ENCODE measurements at places on chromosomes 3 and 15. TPM values are rescaled to one million over a fixed set of nuclear protein-coding genes. Genes with fewer than 3 reads are reported as not detected.
A peak's percentile ranks its signal among the peaks of the same experiment; 100 is the strongest.

GRCh38 chr15:35547775-35548364 lies 1.9 kb upstream of the DPH6 start:
- no peak for DNase-seq

DNA sequence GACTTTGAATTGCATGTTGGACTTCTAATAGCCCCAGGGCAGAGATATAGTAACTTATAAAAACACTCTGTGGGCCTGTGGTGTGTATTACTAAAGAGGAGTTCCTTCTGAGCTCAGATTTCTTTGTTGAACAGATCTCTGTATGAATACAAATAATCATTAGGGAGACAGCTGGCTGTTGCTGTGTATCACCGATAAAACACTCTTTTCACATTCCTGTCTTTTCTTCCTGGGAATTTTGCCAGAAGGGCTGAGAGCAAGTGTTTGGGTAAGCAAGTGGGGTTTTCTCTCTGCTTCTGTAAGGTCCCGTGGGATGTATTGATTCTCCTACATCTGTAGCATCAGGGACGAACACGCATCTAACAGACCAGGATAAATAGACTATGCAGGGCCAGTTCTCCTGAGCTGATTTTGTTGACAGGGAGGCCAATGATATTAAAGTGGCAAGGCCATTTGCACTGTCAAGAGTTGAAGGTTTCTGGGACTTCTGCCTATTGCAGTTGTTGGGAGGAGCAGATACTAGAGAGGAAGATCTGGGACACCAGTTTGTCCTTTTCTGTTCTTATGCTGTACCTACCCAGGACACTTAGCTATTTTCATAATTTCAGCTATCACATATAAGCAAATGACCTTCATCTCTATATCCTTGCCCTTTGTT lies 225.9 kb upstream of the CD96 start:
- DNase-seq, result no peak

DNA sequence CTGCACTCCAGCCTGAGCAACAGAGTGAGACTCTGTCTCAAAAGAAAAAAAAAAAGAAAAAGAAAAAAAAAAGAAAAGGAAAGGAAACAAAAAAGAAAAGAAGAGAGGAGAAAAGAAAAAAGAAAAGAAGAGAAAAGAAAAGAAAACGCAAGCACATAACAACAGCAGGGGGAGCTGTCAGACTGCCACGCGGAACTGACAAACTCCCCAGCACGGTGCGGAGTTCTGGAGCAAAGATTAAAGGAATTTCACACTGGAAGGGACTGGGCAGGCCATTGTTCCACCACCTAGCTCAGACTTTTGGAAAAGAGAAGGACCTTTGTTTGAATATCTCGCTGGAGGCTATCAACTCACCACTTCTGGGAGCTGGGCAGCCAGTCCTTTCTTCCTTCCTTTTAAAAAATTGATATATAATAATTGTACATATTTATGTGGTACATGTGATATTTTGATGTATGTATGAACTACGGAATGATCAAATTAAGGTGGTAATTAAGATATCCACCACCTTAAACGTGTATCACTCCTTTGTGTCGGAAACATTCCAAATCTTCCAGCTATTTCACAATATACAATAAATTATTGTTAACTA lies 40.5 kb downstream of the DPPA2 start:
- DNase-seq, result no peak

DNA sequence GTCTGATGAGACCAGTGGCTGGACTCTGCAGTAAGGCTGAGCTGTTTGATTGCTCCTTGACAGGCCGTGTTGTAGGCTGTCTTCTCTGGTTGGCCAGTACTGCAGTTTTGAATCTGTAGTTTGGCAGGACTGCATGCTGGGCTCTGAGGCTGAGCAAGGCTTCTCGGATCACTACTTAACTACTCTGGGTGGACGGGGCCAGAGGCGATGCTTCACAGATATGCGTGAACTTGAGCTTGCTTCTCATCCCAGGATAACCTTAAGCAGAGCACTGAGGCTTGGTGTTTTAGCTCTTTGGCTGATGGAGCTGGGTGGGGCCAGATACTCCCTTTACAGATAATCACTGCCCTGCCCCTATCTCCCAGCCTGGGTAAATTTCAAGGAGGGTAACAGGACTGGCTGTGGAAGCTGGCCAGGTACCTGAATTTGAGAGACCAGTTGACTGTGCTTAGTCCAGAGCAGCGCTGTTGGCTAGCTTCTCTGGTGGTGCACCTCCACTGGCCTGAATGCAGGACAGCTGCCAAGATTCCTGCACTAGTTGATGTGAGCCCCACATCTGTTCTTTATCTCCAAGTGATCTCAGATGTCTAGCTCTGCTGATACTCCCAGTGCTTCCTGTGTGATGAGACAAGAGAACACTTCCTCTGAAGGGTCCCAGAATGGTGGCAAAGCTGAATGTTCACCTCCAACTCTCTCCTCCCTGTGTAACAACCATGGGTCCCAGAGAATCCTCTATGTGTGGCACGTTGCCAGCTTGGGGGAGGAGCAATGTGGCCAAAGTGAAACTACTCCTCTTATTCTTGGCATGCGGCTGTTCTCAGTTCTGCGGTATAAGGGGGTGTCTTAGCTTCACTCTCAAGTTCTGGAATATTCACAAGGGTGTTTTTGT lies 37.9 kb downstream of the RPL39L start:
- DNase-seq, result peak; percentile 78

GRCh38 chr3:14718539-14718938 lies 43.6 kb downstream of the C3orf20 start:
- no peak for DNase-seq

DNA sequence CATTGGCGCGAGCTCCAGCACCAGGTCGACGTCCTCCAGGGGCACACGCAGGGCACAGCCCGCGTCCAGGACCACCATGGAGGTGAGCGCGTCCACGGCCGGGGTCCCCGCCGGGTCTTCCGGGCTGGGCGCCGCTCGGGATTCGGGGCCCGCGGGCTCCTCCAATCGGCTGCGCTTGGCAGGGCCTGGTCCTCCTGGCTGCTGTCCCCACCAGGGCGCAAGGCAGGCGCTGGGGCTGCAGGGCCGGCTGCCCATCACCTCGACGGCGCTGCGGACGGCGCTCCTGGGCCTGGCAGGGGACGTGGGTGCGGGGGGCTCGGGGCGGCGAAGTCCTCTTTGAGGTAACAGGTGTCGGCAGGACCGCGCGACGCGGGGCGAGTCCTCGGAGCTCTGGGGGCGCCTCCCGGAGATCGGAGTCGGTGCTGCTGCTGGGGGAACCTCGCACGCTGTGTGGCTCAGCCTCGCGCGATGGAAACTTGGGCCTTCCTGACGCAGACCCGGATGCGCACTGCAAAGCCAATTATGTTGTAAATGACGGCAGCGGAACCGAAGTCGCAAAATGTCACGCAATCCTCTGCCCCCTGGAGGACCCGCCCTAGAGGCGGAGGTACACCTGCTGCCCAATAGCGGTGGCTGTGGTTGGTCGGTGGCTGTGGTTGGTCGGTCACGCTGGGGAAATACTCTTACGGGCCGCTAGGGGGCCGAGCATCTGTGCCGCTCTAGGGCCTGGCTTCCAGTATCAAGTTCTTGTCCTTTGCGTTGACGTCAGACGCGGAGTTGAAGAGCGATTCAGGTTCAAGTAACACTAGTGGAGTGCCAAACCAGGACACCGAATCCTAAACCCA lies at the start of gene PRR23C:
TSS of gene PRR23C (minus strand) at position 527 of the 845 bp plus-strand sequence. CDS start at position 255, 272 bp downstream.
- DNase-seq, result no peak

- no peak for DNase-seq
These were observed 48.1 kb upstream of the PLCL2 start for GRCh38 chr3:16836505-16837237.

- DNase-seq, result no peak
These were observed 6.3 kb downstream of the SH3BP5 start for GRCh38 chr3:15326037-15326436.

- no peak for DNase-seq
These were observed 529.2 kb downstream of the TUSC7 start for GRCh38 chr3:117238806-117239205.

DNA sequence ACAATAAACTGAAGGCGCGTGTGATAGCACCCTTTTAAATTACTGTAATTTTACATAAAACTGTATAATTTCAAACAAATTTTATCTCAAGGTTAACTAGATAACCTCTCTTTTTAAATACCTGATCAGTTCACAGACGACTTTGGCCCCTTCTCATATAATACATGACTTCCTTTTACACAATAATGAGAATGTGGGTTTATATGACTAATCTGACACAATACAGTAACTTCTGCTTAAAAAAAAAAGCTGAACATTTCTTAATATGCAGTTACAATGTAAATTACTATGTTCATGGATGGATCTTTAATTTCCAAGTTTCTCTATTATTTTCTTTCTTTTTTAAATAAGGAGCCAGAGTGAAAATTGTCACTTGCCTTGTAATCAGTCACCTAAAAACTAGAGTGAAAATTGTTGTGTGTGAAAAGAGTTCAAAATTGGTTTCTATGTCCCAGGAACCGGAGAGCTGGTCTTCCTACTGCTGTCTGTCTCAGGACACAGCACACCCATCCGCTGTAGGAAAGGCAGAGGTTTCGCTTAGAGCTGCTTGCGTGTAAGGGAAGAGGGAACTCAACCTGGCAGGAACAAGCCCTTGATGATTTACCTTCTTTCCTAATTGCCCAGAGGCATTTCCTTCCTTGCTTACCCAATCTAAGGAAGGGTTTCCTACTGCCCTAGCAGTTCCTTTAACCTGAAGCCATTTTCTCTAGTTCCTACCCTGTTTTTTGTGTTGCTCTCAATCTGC lies 33.3 kb downstream of the PLD1 start:
- no peak for DNase-seq

GRCh38 chr3:97656638-97657037 lies 107.9 kb upstream of the ARL6 start:
- no peak for DNase-seq

DNA sequence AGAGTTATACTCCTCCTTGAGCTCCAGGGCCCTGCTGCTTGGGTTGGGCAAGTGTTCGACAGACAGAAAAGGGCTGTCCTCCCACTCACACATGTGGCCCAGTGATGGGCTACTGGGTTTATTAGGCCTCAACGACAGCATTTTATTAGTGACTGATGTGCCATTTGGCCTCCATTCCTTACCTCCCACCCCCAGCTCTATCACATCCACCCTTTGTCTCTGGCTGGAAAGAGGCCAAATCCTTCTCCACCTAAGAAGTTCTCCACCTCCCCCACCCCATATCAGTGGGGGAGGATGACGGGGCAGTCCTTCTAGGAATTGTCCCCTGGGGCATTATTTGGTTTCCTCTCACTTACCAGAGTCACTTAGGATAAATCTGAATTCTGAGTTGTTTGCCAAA lies 57.1 kb upstream of the WNT5A start:
- no peak for DNase-seq

DNA sequence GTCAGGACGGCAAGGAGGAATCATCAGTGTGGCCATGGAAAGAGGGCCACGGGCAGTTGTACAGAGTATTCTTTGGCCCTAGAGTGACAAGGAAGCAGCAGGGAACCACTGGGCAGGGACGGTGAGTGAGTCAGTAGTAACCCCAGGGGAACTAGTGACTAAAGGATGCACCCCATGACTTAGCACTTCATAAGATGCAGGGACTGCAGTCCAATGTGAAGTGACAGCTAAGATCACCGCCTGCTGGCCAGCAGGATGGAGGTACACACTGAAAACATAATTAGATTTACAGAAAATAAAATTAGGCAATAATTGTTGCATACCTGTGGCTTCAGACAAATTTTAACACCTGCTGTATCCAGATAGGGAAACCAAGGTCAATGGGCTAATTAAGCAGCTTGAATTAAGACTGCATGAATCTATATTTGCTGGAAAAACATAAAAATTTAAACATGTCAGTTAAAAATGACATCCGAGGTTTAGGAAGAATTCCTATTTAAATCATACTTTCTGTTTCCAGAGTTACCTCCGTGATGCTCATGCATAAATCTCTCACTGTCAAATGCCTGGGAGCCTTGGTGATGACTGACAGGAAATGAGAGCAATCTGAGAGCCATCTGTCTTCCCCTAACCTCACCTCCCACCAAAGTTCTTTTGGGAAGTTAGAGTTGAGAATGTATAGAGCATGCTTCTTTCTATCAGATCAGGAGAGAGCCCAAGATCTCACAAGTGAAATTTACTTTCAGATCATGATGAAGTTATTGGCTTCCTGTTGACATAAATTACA lies 56.5 kb downstream of the DCLK3 start:
- no peak for DNase-seq

GRCh38 chr3:171346582-171347300 lies 113.5 kb downstream of the TNIK start:
- DNase-seq, result no peak

- DNase-seq, result no peak
These were observed 2.0 kb upstream of the TBL1XR1 start for GRCh38 chr3:177199206-177199760.

GRCh38 chr3:172972067-172972466 lies 169.0 kb downstream of the SPATA16 start:
- no peak for DNase-seq

DNA sequence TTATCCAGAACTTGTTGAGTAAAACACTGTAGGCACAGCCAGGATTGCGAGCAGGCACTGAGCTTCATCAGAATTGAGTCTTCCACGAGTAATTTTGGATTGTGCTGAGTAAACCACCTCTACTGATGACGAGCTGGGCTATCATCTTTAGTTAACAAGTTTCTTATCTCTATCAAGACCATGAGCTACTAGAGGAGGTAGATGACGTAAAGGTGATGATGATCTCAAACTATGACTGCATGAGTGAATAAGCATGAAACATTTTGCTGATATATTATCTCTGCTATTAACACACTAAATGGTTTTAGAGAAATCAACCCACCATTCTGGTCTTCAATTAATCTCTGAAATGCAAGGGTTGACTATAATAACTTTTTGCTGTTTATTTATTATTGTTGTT lies 506.0 kb downstream of the GBE1 start:
- DNase-seq, result no peak

- DNase-seq, result no peak
These were observed 1025.4 kb downstream of the FHIT start for GRCh38 chr3:60225848-60226247.

- no peak for DNase-seq
These were observed 125.3 kb upstream of the BNIP2 start for GRCh38 chr15:59814409-59814808.

- no peak for DNase-seq
These were observed 103.7 kb downstream of the ATP10A start for GRCh38 chr15:25759421-25759820.

GRCh38 chr15:57037548-57037947 lies 119.1 kb downstream of the TCF12 start:
- no peak for DNase-seq

AMOTL2 gene
- 60.4 TPM for total RNA-seq

TRH gene
- total RNA-seq, result 0.62 TPM

DLEC1 gene
- total RNA-seq, result 3.0 TPM

DUOX1 gene
- total RNA-seq, result 0.23 TPM

SEMA7A gene
- 6.7 TPM for total RNA-seq

GOLGA8S gene
- 0.68 TPM for total RNA-seq

ATG3 gene
- 39.6 TPM for total RNA-seq

DLL4 gene
- 2.9 TPM for total RNA-seq

PATL2 gene
- 1.2 TPM for total RNA-seq

WDR76 gene
- total RNA-seq, result 4.1 TPM

SLC41A3 gene
- 107 TPM for total RNA-seq

ARHGAP31 gene
- total RNA-seq, result 14.9 TPM

Data from ovary (tissue), 10 donors.